ENCODE measurements at places on chromosomes 12 and 14.

- no peak for DNase-seq
These were observed 5.5 kb downstream of the OR10AD1 start for GRCh38 chr12:48197549-48197970.

GRCh38 chr12:124664395-124665111 lies 97.1 kb upstream of the NCOR2 start:
- no peak for DNase-seq

DNA sequence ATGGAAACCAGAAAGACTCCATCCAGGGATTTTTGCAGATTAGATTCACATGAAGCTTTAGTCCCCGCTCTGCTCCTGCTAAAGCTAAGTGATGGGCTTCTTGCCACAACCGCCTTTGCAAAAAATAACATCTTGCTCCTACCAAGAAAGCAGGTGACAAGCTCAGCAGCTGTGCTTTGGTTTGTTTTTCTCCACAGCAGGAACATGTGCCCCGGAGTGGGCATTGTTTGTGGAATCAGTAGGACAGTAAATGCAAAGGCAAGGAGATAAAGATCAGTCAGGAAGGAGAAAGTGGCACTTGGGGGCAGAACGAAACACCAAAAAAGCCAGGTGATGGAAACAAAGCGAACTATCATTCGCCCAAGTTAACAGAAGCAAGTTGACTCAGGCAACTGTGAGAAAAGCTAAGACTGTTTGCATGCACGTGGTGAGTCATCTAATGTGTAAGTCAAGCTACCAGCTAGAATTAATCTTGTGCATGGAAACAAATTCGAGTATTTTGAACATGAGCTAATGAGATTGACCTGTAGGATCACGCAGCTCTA lies 165.5 kb upstream of the PLXNC1 start:
- no peak for DNase-seq

DNA sequence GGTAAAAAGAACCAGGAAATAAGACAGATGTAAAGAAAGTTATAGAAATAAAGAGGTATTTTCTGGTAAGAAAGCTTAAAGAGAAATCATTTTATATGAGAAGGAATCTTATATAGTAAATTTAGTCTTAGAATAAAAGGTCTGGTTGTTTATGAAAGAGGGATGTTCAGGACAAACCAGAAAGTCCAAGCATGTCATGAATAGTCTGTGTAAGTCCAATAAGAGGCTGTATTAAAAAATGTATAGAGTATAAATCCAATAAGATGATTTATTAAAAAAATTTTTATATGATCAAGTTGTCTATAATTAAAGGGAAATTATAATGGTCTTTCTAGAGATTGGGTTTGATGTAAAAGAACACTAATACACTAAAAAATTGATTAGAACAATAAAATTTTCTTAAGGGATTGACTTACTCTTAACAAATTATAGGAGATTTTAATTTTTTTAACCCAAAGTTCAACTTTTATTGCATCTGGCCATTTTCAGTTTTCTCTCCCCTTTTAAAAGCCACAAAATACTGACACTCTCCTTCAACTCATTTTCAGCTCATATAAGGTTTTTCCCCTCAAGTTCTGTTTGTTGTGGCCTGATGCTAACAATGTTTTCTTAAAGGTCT lies 35.1 kb downstream of the ST8SIA1 start:
- DNase-seq = no peak

DNA sequence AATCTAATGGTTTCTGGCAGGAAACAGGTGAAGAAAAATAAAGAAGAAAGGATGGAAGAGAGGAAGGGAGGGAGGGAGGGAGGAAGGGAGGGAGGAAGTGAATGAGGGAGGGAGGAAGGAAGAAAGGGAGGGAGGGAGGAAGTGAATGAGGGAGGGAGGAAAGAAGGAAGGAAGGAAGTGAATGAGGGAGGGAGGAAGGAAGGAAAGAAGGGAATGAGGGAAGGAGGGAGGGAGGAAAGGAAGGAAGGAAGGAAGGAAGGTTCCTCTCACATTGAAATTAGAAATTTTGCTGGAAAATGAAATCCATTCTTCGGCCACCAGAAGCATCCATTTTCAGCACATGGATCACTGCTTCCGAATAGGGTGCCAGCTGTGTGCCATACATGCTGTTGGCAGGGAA lies 62.2 kb upstream of the PELI2 start:
- DNase-seq = no peak

- DNase-seq = no peak
These were observed 387.5 kb downstream of the EGLN3 start for GRCh38 chr14:33563191-33563900.

DNA sequence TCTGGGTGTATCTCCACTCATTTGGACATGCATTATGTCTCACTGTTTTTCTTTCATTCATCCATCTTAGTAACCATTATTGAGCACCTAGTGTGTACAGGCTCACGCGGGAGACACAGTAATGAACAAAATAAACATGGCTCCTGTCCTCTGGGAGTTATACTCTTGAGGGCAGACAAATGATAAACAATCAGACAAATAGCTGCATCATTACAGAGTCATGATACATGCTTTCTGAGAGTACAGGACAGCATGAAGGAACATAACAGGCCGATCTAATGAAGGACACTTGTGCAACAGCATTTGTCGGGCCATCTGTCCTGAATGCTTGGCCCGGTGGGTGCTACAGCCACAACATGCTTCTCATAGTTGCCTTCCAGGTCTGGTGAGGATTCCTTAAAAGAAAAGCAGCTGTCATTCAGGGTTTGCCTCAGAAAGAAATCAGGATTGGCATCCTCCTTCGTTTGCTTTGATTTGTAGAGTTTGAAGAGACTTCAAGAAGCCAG lies 77.2 kb upstream of the EGLN3 start:
- DNase-seq = no peak

- no peak for DNase-seq
These were observed 10.0 kb upstream of the IFI27L2 start for GRCh38 chr14:94139421-94139820.

DNA sequence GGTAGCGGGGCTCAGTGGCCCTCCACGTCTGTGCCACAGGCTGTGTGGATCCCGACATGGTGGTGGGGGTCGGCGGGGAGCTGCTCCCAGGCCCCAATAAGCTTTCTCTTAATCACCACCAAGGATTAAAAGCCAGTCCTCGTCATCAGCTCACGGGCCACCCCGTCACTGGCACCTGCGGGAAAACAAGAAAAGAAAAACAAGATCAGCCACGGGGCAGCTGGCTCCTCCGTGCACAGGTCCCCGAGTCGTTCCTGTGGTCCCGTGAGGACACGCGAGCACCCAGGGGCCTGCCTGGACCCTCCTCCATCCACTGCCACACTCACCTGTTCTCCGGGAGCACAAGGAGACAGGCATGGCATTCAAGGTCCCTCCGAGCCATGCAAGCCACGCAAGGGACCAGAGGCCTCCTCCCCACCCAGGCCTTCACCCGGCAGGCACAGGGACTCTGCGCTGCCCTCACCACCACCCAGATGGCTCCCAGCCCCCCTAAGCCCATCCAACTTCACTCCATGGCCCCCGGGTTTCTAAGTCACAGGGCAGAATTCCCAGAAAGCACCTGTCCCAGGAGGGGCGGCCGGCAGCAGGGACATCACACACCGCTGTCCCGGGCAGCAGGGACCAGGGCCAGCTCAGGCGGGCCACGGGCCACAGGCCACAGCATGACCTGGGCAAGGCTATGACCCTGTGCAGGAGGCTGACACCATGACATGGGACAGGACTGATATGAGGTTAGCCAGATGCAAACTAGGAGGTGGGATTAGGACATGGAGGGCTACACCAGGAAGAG lies 72.0 kb downstream of the NCOR2 start:
- no peak for DNase-seq

- no peak for DNase-seq
These were observed 231.7 kb upstream of the PRKD1 start for GRCh38 chr14:30159374-30159773.

- DNase-seq = no peak
These were observed 2.6 kb downstream of the VDR start for GRCh38 chr12:47902131-47902639.

- no peak for DNase-seq
These were observed 98.3 kb downstream of the BMP4 start for GRCh38 chr14:53858345-53858684.

DNA sequence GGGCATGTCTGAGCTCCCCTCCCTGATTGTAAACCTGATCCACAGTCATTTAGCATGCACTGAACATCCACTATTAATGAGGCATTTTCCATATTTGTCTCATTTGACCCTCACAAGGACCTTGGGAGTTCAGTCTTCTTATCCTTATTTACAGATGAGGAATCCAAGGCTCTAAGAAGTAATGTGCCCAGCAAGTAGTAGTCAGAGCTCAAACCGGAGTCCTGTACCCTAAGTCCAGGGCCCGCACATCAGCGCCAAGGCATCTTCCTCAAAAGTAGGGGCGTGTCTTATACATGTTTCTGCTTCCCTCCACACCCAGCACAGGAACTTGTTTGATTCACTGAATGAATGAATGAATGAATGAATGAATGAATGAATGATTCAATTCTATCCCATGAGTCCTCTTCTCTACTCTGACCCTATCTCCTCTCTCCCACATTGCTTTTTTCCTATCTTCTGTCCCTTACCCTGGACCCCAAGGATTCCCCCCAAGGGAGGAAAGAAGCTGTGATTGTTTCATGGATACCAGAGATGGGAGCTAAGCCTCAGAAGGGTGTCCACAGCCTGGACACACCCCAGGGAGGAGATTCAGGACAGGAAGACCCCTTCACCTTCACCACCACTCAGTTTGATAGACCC lies 21.8 kb upstream of the KRT8 start:
- DNase-seq = no peak

DNA sequence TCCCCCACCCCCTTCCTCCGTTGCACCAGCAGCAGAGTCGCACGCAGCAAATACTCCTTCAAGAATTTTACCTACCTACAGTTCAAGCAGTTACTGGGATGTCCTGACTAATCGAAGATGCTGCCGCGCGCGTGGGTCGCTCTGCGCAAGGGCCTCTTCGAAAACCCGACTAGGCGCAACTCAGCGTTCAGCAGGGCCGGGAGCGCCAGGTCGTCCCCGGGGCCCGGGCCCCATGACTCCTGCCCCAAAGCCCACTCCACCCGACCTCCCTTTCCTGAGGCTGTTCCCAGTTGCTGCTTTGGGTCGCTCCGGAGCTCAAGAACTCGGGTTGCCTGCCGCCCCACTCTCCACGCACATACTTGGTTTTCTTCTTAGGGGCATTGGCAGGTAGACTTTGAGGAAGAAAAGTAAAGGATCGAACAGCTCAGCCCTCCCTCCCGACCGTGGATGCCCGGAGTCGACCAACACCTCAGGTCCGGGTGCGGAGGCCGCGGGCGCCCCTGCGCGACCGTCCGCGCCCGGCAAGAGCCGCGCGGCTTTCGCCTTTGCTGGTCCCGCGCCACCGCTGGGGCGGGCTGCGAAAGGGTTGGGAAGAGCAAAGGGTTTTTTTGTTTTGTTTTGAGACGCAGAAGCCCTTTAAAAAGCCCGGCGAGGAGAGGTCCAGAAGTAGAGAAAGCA lies 1.9 kb downstream of the BMP4 start:
- no peak for DNase-seq

- DNase-seq = no peak
These were observed 26.1 kb downstream of the SERPINA3 start for GRCh38 chr14:94638339-94638738.

DNA sequence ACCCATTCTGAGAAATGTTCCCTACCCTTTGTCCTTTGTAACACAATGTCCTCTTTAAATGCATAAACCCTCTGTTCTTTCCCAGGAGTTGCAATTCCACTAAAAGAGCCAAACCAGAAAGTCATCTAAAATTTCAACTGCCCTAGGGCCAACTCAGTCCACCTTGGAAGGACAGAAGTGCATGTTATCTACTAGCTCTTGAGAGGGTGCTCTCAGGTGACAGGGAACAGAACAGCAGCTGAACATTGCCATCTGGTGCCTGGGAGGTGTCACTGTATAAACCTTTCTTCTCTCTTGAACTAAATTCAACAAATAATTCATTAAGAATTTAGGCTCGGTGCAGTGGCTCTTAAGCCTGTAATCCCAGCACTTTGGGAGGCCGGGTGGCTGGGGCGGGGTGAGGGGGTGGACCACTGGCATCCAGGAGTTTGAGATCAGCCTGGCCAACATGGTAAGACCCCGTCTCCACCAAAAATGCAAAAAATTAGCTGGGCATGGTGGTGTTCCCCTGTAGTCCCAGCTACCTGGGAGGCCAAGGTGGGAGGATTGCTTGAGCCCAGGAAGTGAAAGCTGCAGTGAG lies 10.3 kb upstream of the FERMT2 start:
- DNase-seq = peak; percentile 37

DNA sequence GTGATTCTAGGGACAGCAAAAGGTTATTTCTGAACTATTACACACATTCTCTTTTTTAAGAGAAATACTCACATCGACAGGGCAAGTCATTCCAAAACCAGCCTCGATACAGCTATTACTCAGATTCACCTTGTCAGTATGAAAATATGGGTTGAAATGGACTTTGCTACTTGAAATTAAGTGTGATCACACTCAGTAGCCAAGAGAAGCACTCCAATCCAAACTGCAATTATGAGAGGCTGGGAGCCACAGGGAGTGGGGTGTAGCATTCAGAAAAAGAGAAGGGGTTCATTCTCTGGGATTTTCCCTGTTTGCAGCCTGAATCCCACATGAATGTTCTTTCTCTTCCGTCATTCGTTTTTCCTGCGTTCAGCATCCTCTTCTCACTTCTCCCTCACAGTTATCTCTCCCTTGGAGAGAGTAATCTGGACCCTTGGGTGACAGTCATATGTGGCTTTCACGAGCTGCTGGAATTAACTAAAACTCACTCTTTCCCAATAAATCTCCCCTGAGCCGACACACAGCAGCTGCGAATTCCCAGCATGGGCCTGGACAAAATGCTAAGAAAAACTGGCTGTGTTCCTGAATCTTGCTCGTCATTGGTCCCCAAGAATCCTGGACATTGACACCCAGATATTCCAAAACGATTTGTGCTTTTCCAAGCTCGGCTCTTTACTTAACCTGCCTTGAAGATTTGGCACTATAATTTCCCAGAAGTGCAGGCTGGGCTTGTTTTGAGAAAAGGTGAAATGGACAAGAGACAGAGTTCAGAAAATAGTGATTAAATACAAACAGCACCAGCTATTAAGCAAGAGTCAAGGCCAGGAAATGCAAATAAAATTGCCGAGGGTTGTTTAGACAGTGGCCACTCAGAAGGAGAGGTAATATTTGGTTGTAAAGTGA lies 199.5 kb upstream of the PLEKHG7 start:
- no peak for DNase-seq

- no peak for DNase-seq
These were observed 357.7 kb downstream of the BCAT1 start for GRCh38 chr12:24591079-24591626.

DNA sequence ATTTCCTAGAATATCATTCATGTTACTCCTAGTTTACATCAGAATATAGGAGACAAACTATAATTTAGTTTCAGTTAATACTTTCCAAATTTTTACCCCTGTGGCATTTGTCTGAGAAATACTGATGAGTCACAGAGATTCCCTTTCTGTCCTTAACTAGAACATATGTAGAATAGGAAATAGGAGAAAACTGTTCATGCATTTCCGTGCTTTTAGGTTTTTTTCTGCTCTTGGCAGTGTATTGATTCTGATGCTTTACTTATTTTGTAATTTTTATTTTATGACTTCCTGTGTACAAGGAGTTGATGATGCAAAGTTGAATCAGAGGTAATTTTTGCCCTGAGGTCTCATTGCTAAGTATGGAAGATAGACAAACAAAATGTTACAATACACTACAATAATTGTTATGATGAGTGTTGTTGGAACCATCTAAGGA lies 23.0 kb downstream of the MNAT1 start:
- peak; percentile 24 for DNase-seq

Measured in NCI-H1436 (cell line).